ENCODE measurements at places on chromosomes 11 and 22. TPM values are rescaled to one million over a fixed set of nuclear protein-coding genes. Genes with fewer than 3 reads are reported as not detected.

The CARNS1 gene
- polyA plus RNA-seq: 0.82 TPM

The TMEM132A gene
- polyA plus RNA-seq: 46.6 TPM

The PACS1 gene
- 11.5 TPM for polyA plus RNA-seq

The OR5B21 gene
- polyA plus RNA-seq: not detected

The SLC29A2 gene
- 42.0 TPM for polyA plus RNA-seq

The LBHD1 gene
- polyA plus RNA-seq: 2.8 TPM

The CPT1A gene
- 2.9 TPM for polyA plus RNA-seq

The VPREB1 gene
- not detected for polyA plus RNA-seq

The PGR gene
- polyA plus RNA-seq: 0.03 TPM

The CCDC15 gene
- polyA plus RNA-seq: 0.64 TPM

The TMPRSS13 gene
- 0.79 TPM for polyA plus RNA-seq

The OR51E2 gene
- polyA plus RNA-seq: not detected

The RASGRP2 gene
- polyA plus RNA-seq: 45.7 TPM

The ME3 gene
- 2.7 TPM for polyA plus RNA-seq

Data from H1 (cell line).